ENCODE measurements at places on chromosomes 5 and 9.
A peak's percentile ranks its signal among the peaks of the same experiment; 100 is the strongest.

DNA sequence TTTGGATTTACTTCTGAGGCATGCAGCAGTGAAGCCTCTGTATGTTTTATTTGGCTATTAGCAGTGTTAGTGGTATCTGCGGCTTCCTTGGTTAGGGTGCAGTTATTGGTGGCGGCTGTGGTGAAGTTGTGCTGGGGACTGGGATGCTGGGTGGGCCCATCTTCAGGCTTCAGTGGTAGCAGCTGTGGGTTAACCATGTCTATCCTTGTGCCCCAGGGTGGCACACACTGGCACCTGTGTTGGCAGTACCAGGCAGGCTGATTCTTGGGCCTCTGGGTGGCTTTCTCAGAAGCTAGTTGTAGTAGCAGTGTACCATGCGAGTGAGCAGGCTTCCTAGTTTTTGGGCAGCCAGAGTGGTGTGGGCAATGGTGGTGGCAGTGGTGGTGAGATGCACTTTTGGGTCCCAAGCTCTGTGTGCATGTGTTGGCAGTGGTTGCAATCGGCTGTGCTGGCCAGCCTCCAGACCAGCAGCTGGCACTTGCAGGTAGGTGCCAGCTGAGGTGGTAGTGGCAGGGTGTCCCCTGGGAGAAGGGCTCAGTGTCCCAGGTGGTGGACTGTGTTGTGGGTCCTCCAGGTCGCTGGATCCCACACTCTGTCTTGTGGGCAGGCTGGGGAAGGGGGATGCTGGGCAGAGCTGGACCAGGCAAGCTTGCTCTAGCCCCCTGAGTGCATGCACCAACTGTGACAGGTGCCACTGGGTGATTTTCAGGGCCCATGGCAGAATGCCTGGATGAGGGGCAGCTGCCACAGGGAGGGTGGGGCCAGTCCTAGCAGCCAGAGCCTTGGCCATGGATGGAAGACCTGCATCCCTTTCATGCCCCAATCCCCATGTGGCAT is 13.6 kb downstream of the AHRR start:
- peak; percentile 62 for DNase-seq

DNA sequence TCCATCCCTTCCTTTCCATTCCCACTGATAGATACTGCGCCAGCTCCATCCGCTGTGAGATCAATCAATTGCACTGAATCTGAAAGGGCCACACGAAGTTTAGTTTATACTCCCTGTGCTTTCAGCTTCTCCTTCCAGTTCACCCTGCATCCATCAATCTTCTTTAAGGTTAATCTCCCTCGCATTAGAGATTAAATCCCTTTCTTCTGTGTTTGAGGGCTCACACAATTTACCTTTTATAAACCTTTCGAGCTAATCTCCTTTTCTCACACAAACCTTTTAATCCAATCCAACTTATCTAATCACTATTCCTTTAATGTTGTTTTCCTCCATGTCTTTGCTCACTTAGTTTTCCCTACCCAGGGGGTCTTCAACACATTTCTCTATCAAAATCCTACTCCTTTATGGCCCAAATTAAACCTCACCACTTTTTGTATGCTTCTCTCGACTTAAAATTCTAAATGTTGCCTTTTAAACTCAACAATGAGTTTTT is 64.6 kb upstream of the HAPLN1 start:
- DNase-seq = no peak

GRCh38 chr9:127104581-127105311 is 17.7 kb downstream of the ANGPTL2 start:
- DNase-seq = no peak

GRCh38 chr9:134165357-134166315 is 1.3 kb upstream of the RNU6ATAC start:
- DNase-seq = peak; percentile 50

GRCh38 chr5:89729623-89730301 is 679.8 kb downstream of the CETN3 start:
- DNase-seq = no peak

- no peak for DNase-seq
These were observed 67.7 kb downstream of the NDFIP1 start for GRCh38 chr5:142176255-142176654.

GRCh38 chr9:99040911-99041582 is 63.9 kb upstream of the TGFBR1 start:
- DNase-seq = peak; percentile 11

GRCh38 chr5:144267961-144268513 is 97.4 kb downstream of the KCTD16 start:
- DNase-seq = no peak
